Activated T-helper 9 cell treated with anti-CD3 and anti-CD28 coated beads, Interleukin-2, amount 50 U/mL, for 16 hours (primary cell): ENCODE measurements at places on chromosomes 5 and 9.

GRCh38 chr9:121990600-121991306 lies 102.4 kb downstream of the TTLL11 start:
- DNase-seq: no peak

GRCh38 chr9:2367970-2368369 lies 253.6 kb upstream of the VLDLR start:
- DNase-seq: no peak

DNA sequence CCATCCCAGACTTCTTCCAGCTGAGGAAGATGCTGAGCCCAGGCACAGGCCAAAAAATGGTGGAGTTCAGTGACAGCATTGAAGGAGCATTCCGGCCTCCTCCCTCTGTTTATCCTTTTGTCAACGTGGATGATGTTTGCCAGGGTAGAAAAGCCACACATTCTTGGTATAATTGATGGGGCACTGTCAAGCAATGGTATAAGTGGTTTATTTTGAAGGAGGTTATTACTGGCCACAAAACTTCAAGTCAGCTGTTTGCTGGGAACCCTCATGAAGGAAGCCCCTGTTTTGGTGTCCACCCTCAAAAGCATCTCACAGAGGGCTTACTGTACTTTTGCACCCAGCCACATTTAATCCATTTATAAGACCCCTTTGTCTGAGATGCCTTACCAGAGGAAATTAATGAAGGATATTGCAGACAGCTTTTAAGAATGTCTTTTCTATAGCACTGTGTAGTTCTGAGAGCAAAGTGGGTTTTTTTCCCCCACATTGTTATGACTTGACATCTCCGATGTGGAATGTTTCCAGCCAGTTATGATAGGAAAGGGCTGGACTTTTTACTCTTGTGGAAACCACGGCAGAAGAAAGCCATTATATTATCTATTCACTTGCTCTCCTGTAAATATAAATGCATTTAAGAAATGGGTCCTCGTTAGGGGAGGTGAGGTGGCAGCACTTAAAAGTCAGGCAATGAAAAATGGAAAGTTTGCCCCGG lies 95.5 kb upstream of the SPATA31D4 start:
- DNase-seq: no peak

DNA sequence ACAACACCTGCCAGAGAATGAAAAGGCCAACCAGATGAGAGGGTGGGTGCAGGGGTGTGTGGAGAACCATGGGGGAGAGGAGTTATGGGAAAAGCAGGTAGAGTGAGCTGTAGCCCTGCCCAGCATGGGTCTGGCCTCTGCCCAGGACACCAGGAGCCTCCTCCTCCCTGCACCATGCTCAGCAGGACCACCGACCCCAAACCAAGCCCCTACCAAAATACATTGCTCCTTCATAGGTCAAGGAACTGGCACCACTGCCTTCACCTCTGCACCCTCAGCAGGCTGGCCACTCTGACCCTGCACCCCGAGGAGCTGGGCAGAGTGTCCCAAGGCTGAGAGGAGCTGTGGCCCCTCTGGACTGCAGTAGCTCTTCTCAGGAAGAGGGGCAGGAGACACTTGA lies 102.0 kb downstream of the NSG2 start:
- DNase-seq: no peak

DNA sequence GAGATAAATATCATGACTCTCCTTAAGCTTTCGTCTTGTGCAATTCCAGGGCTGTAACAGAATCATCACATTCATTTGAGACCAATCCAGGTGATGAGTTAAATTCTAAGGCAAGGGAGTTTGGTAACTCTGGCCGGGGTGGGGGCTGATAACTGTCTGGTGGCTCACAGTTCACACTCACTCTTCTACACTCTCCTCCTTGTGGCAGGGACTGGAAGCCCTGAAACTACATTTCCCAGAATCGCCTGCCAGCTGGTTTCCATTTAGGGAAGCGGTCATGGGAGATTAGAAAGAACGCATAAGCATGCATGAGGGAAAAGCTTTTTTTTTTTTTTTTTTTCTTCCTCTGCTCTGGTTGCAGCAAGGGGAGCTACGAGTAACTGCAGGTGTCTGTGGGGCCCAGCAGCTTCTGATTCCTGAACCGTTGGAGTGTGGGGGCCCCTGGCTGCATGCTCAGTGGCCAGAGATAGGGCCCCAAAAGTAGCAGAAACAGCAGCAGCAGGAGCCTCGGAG lies 154.8 kb upstream of the TBC1D2 start:
- DNase-seq: no peak

- DNase-seq: no peak
Observed at GRCh38 chr9:36325081-36325828, 67.0 kb upstream of the GNE start.

DNA sequence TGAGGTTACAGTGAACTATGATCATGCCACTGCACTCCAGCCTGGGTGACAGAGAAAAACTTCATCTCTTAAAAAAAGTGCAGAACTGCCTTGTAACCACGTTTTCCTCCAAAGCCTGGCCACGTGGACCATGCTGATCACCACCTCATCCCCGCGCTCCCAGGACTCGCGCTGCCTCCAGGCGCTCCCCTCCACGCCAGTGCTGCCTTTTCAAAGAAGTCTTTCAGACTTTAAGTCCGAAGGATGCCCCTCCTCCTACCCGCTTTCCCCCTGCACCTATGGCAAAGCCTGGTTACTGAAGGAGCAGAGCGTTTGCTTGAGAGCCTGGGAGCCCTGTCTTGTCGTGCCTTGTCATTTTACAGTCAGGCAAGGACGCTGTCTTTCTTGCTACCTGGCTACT lies 43.8 kb downstream of the HABP4 start:
- DNase-seq: no peak

- DNase-seq: no peak
Observed at GRCh38 chr9:121674952-121675351, 23.5 kb downstream of the DAB2IP start.

GRCh38 chr9:101652601-101653175 lies 57.9 kb upstream of the PPP3R2 start:
- DNase-seq: no peak
